Fibroblast of upper back skin (primary cell): ENCODE measurements at places on chromosomes 4 and X.

DNA sequence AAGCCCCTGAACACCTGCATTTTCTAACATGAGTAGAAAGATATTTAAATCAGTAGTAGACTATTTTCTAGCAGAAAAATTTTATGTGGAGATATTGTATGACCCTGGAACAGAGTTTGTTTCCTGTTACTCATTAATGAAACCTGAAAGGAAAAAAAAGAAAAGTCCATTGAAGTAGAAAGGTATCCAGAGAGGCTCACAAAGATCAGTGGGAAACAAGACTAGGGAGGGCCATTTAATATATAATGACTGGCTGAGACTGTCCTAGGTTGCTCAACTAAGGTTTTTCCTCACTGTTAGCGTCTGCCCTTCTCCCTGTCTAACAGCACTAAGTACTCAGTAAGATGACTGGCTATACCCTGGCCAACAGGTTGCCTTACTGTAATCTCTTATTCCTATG, 788.6 kb downstream of the GLUD2 start:
- no peak for DNase-seq

DNA sequence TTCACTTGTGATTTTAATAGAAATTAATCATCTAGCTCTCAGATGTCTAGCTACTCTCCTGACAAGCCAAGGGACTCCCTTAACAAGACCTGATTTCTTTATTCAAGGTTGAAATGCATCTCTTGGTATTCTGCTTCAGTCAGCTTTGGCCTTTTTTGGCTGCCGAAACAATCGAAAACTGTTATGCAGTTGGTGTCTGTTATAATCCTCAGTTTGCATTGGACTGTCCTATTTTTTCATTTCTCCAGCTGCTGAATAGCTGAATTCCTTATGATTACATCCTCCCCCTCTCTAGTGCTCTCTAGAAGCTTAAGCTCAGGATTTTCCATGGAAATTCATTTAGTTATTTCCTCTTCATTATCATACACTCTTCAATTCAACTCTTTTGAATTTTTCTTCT, 177.2 kb downstream of the TRIML1 start:
- no peak for DNase-seq

- DNase-seq = peak; percentile 28
Measured at GRCh38 chr4:176906709-176907108, 114.0 kb upstream of the VEGFC start.

- no peak for DNase-seq
Measured at GRCh38 chr4:150259861-150260567, 181.8 kb downstream of the DCLK2 start.

DNA sequence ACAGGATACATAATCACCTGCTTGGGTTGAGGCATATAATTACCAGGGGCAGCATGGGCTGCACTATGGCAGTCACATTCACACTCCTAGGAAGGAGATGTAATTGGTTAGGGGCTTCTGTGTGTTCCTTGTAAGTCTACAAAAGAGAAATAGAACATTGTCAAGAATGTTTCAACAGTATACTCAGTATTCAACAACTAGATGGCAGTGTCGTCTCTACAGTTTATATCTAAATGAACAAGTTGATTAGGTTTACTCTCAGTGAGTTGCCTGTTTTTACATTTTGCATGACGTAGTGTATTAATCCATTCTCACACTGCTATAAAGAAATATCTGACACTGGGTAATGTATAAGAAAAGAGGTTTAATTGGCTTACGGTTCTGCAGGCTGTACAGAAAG, 50.5 kb upstream of the RAB33B start:
- DNase-seq = no peak

DNA sequence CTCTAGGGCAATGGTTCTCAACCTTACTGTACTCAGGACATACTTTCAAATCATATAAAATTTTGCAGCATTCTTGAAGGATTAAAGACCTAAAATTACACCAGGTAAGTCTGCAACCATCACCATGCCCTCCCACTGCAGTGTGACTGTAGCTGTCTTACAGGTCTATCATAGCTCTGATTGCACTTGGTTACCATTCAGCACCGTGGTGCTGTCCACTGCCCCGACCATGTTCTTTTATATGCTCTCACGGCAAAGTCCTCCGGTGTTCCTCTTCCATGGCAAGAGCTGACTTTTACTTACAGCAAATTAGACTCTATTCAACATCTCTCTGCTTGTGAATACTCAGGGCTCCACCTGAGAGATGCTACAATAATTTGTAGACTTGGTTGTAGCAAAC, 11.5 kb downstream of the CRMP1 start:
- no peak for DNase-seq

- no peak for DNase-seq
Measured at GRCh38 chrX:103550415-103551051, 31.2 kb upstream of the RAB40A start.

GRCh38 chr4:159137176-159137575, 34.3 kb downstream of the RAPGEF2 start:
- no peak for DNase-seq

GRCh38 chr4:111228396-111228795, 605.5 kb upstream of the PITX2 start:
- DNase-seq = peak; percentile 33

DNA sequence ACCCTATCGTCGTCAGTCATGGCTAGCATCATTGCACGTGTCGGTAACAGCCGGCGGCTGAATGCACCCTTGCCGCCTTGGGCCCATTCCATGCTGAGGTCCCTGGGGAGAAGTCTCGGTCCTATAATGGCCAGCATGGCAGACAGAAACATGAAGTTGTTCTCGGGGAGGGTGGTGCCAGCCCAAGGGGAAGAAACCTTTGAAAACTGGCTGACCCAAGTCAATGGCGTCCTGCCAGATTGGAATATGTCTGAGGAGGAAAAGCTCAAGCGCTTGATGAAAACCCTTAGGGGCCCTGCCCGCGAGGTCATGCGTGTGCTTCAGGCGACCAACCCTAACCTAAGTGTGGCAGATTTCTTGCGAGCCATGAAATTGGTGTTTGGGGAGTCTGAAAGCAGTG, 1.6 kb downstream of the ZCCHC12 start:
- no peak for DNase-seq

- DNase-seq = no peak
Measured at GRCh38 chr4:123246085-123246484, 150.5 kb upstream of the SPRY1 start.

DNA sequence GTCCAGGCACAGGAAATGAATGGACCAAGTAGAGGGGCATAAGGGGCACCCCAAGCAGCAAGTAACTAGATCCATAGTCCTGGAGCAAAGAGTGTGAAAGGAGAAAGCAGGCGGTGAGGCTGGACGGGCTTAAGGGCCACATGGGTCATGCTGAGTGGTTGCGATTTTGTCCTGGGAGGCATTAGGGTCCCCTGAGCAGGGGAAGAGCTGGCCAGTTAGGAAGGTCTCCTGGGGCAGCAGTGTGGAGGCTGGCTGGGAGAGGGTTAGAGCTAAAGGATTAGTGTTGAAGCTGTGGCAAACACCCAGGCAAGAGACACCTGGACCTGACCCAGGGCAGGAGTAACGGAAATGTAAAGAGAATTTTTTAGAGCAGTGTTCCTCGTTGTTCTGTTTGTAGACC, 26.5 kb downstream of the MYOZ2 start:
- no peak for DNase-seq

- DNase-seq = peak; percentile 15
Measured at GRCh38 chr4:154877110-154877760, 96.2 kb downstream of the RBM46 start.

DNA sequence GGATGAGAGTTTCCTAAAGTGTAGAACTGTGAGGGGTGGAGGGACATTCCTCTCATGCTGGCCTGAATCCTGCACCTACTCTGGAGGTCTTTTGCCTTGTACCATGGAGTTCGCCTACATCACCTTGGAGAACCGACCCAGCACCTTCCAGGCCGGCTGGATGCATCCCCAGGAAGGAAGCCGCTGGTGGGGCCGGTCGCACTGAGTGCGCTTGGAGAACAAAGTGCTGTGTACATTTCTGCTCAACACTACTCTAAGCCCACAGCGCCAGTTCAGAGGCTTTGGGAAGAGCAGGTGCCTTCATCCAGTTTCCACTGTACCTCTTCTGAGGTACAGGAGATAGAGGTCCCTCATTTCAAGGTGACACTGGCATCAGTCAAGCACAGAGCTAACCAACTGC, 15.4 kb upstream of the IRF2 start:
- DNase-seq = no peak

DNA sequence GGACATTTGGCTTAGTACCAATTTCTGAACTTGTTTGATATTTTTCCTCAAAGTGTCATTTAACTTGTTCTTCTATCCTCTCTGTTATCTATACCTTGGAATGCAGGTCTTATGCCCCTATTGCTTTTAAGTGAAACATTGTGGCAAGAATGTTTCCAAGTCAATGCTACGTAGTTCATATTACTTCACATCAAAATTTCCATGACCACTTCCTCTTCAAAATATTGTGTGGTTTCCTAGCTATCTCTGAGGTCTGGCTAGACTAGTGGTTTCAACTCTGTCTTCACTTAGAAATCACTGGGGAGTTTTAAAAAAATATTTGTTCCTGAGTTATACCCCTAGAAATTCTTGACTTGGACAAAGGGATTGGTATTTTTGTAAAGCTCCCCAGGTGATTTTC, 20.2 kb upstream of the RASGEF1B start:
- DNase-seq = no peak

- peak; percentile 42 for DNase-seq
Measured at GRCh38 chrX:86148024-86148511, at the start of gene DACH2. DACH2 (plus strand) TSS chrX:86148451.

DNA sequence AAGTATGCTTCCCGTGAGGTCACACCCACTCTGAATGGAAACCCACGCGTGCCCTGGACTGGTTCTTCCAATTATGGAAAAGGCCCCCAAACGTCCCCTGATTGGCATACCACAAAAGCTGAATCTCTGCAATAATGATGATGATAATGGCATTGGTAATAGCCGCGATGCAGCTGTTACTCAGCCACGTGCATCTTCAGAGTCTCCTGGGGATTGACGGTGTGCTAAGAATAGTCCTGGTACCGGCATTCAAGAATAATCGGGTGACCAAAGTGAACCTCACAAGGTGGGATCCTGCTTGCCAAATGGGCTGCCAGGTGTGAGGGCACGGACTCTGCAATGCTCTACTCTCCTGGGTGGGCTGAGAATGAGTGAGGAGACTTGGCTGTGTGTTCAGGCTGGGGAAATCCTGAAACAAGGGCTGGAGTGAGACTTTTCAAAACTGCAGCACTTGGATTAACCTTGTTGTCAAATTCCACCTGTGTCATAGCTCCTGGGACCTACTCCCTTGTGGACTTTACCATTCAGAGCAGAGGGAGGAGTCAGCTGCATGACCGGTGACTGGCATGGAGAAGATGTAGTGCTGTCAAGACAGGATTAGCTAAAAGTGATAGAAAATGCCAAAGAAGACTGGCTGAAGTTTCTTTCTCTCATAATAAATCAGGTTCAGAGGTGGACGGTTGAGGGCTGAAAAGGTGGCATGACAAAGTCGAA, 615.4 kb downstream of the MID1IP1 start:
- DNase-seq = no peak

DNA sequence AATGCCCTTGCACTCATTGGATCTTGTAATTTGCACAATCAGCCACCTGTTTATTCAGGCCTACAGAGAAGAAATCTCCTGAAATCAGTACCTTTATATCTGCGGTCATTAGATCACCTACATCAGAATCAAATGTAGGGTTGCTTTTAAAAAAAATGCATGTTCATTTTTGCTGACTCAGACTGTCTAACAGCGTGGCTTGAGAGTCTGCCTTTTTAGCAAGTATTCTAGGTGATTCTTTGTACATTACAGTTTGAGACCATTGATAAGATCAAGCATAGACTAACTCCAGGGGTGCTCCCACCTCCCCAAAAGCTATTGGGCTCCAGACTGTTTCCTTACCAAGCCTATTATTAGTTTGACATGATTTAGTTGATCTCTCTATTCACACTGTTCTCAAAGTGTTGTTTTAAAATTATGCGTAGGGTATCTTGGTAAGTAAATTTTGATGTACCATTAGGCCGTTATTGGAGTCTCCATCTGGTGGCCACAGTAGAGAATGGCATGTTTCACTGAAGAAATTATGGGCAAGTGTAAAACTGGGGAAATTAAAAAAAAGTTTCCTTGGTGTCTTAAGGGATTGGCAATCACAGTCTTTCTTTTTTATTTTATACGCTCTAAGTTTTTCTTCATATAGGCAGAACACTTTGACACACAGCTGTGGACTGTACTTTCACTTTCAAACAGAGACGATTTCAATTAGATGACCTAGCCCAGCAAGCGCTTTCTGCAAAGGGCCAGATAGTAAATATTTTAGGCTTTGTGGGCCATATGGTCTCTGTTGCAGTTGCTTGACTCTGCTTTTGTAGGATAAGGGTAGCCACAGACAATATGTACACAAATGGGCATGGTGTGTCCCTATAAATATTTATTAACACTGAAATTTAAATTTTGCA, 33.7 kb upstream of the MSL3 start:
- peak; percentile 32 for DNase-seq

GRCh38 chr4:82044141-82044993, 329.4 kb downstream of the HNRNPD start:
- peak; percentile 23 for DNase-seq

- peak; percentile 77 for DNase-seq
Measured at GRCh38 chrX:17078031-17078720, 131.7 kb downstream of the REPS2 start.

DNA sequence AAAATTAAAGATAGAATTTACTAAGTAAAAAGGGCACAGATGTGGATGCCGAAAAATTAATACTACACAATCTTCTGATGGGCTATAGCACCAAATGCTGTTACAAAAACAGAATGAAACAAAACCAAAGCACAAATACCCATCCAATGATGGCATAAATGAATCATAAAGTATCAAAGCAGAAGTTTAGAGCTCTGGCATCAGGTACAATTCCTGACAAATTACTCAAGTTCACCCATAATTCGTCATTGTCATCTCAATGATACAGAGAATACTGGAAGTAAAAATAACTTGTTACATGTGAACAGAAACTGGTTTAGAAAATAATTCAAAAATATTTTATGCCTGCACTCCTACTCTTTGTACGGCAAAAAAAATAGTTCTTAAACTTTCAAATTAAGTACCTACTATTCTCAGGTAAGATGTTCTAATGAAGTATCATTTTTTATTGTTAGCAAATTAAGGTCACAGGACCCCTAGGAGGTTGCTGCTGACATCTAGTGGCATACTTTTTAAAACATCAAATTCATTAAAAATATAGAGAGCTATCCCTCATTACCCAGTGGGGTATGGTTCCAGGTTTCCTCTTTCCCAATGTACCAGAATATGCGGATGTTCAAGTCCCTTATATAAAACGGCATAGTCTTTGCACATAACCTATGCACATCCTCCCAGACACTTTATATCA, 126.1 kb downstream of the INPP4B start:
- DNase-seq = peak; percentile 29

GRCh38 chr4:6955261-6955911, 45.8 kb downstream of the TBC1D14 start:
- DNase-seq = no peak

DNA sequence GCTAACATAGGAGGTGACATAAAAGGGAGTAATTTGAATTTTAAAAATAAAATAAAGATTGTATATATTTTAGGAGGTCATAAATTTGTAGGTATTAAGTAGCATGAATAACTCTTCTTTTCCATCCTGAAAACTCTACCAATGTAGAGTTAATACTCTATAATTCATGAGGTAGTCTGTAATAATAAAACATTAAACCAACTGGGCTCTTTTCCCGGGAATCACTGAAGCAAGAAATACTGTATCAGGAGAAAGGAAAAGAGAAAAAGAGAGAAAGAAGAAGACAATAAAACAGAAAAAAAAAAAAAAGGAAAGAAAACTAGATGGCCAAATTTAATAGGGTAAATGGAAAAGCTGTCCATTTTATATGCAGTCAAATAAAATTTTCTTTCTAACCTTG, 984.4 kb downstream of the CCSER1 start:
- no peak for DNase-seq
